ENCODE measurements at places on chromosomes 2 and 18.

GRCh38 chr2:155982135-155982534 lies 350.4 kb downstream of the NR4A2 start:
- no peak for DNase-seq

- DNase-seq, result no peak
These were observed 137.5 kb downstream of the INO80D start for GRCh38 chr2:205948496-205948837.

DNA sequence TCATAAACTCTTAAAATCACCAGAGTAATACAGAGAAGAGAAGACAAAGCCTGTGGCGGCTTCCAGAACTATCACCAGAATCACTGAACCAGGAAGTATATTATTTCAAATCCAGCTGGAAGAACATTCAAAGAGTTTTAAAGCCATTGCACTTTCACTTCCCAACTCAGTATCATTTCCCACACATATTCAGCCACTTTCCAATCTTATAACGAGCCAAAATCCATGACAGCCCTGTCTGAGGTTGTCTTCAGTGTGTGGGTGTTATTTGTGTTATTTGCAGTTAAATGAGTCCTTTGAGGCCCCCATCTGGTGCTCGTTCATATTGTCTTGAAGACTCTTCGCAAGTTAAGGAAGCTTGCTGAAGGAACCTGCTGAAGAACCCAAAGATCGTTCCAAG lies 559.9 kb downstream of the TSN start:
- DNase-seq, result no peak

DNA sequence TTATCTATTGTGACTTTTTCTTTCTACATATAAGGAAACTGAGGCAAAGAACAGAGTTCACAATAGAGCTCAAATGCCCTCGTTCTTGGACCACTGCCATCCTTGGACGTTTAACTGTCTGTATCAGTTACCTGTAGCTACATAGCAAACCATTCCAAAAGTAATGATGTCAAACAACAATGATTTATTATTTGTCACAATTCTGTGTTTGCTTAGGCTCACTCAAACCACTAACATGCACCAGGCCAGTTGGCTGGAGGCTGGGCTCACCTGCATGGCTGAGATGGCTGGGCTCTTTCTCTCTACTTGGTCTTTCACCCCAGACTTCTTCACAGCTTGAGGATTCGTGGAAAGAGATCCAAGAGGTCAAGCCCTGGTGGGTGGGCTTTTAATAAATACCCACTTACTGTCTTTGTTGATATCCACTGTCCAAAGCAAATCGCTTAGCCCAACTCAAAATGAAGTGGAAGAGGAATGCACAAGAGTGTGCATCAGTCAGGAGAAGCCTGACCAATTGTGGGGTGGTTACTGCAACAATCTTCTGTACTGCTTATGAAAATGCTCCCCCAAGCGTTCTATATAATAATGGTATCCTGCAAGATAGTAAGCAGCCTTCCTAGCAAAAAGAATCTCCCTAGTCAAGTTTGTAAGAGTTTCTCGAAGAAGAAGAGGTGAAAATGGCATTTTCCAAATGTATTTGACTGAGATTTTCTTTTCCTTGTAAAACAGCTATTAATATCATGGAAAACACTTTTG lies 163.5 kb upstream of the NT5C1B start:
- no peak for DNase-seq

- DNase-seq, result no peak
These were observed 205.0 kb upstream of the ZNF521 start for GRCh38 chr18:25557011-25557410.

DNA sequence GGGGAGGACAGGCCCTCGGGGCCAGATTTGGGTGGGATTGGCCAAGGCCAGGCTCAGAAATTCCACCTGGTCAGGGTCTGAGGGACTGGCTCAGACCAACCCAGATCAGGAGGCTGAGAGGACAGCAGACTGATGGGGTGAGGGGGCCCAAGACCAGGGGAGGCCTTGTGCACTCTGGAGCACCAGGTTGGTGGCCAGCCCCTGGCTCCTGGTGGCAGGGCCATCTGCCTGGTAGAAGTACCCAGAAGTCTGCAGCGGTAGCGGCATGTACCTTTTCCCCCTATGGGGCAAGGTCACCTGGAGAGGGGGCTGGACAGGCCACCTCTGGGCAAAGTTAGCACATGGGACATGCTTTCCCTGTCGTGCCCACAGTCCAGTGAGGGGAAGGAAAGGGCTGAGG lies 21.2 kb upstream of the ODC1 start:
- no peak for DNase-seq

DNA sequence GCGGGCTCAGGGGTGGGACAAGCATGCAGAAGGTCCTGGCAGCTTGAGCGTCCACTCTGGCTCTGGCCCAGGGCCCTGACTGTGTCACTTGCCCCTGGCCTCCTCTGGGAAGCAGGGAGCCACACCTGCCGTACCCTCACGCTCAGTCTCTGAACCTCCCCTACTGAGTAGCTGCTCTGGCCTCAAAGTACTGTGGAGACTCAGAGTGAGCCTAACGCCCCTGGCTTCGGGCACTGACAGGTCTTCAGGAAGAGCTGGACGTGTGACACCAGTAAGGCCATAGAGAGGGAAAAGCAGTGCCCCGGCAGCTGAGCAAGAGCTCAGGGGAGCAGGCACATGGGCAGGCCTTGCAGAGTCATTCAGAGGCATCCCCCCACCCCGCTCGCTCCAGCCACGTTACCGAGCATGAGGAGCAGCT lies 73.3 kb downstream of the SFXN5 start:
- no peak for DNase-seq

Measured in GDM1 (cell line).